Activated T-helper 9 cell treated with anti-CD3 and anti-CD28 coated beads, Interleukin-2, amount 50 U/mL, for 16 hours (primary cell): ENCODE measurements at places on chromosomes 11 and 22.
A peak's percentile ranks its signal among the peaks of the same experiment; 100 is the strongest.

- no peak for DNase-seq
Measured at GRCh38 chr11:43467958-43468357, 109.2 kb downstream of the TTC17 start.

DNA sequence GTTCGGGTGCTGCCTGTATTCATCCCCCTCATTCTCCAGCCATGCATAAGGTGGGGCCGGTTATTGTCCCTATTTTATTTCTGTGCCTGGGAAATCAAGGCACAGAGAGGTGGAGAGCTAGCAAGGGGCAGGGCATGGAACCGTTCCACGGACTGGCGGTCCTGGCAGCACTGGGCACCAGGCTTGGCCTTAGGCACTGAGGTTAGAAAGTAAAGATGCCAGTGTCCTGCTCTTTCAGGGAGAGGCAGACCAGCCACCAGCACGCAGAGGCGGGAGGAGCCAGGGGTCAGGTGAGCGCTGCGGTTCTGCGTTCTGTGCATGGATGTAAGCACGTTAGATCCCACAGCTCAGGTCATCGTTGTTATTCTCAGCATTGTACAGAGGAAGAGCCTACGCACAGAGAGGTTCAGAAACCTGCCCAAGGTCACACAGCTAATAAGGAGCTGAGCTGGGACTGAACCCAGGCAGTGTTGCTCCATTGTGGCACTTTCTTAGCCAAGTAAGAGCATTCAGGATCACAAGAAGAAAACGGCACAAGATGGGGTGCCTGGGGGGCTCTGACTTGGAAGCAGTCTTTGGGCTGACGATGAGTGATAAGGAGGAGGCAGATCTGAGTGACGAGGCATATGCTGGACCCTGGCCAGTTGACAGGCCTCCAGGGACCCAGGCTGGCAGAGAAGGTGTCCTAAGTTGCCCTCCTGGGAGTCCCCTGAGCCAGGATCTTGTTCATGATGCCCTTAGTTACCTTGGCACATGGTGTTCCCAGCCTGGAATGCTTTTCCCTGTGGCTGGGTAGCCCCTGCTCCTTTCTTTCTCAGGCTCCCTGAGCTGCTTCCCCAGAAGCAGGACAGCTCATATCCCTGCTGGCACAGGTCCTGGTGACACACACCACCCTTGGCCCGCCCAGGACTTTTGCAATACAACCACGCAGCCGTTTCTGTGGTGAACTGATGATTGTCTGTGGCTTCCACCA is 41.1 kb downstream of the OSBPL5 start:
- DNase-seq: no peak

DNA sequence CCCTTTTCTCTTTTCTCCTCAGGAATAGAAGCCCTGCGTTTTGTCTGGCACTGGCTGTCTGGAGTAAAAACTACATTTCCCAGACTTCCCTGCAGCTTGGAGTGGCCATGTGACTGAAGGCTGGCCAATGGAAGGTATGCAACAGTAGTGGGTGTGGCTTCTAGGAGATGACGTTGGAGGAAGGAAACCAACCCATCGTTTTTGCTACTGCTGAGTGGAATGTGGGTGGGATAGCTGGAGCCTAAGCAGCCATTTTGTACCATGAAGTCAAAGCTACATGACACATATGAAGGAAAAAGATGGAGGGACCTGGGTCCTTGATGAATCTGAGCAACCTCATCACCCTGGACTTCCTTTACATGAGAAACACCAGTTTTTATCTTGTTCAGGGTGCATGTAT is 19.6 kb downstream of the FGF3 start:
- DNase-seq: no peak

DNA sequence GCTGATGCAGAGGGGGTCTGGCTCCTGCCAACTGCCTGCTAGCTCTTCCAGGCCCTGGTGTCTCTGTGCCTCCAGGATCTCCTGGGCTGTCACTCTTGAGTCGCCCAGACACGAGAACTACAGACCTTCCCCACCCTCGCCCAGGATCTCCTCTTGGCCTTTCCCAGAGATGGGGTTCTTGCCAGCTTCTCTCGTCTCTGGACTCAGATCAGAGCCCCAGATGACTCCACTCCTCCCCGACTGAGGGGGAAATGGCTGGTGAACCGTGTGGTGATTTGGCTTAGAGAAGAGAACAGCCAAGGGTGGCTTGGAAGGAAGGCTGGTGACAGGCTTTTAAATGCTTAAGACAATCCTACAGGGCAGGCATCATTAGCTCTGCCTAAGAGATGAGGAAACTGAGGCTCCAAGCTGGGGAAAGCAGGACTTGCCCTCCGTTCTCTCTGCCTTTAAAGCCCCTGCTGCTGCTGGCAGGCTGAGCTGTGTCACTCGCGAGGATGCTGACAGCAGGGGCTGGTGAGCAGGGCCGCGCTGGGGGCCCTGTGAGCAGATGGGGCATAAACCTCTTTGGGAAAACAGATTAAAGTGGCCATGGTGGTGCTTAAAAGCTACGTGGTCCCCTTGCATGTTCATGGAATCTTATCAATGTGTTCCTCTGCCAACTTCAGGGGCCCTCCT is 90.3 kb upstream of the THY1 start:
- no peak for DNase-seq

DNA sequence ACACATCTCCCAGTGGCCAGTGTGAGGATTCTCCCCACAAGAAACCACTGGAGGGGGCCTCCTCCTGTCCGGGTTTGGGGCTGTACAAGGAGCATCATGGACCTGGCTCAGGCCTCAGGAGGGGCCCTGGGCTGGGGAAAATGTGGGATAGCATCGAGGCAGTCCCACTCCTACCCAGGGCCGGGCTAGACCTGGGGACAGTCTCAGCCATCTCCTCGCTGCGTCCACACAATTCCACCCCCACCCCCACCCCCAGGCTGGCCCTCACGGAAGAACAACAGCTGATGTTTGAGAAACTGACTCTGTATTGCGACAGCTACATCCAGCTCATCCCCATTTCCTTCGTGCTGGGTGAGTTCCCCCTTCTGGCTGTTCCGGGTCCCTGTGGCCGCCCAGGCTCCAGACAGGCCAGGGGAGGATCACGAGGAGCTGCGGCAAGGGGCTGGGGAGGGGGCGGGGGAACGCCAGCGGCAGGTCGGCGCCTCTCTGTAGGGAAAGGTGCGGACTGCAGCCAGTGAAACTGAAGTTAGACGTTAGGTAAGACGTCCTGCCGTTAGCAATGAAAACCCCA is 4.8 kb downstream of the BEST1 start:
- DNase-seq: no peak

DNA sequence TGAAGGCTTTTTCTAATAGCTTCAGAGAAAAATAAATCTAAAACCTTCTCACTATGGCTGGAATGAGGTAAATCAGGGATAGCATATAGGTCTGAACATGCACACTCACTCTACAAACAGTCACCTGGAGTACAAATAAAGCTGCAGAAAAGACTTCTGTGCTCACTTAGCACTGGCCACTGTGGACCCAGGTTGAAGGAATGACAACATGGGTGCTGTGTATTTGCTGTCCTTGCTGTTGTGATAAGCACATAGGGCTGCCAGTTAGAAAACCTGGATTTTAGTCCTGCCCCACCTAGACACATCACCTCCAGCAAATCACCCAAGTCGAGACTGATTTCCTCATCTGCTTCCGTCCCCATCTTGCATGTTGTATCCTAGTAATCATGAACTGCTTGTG is 51.2 kb downstream of the FZD4 start:
- no peak for DNase-seq

DNA sequence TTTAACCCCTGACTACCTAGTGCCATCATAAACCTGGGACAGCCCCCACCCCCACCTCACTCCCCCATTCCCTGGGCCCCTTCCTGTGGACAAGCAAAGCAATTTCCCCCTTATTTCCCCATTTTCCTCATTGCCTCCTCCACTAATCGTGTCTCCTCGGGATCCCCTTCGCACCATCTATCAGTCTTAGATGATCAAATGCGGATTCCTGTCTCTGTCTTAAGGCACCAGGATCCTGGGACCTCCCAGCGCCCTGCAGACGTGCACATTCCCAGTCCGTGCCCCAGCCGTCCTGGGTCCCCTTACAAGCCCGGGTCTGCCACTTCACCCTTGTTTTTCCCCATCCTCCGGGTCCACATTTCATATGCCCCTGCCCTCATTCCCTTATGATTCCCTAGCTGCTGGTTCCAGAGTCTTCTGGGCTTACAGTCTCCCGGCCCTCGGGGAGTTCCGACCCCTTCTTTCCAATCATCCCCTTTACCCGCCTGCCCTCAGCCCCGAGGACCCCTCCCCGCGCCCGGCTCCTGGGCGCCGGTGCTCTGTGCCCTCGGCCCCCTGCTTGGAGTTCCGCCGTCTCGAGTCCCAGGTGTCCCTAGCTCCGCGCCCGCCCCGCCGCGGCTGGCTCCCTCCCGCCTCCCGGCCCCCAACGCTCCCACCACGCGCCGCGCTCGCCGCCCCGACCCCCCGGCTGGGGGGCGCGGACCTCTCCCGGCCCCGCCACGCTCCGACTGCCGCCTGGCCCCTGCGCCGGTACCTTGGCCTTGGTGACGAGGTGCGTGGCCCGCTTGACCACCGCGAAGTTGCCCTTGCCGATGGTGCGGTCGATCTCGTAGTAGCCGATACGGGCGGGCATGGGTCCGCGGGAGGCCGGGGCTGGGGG is 599 bp downstream of the SIK3 start:
- DNase-seq: peak; percentile 30

- DNase-seq: no peak
Measured at GRCh38 chr11:111736621-111737443, 29.4 kb downstream of the PPP2R1B start.

DNA sequence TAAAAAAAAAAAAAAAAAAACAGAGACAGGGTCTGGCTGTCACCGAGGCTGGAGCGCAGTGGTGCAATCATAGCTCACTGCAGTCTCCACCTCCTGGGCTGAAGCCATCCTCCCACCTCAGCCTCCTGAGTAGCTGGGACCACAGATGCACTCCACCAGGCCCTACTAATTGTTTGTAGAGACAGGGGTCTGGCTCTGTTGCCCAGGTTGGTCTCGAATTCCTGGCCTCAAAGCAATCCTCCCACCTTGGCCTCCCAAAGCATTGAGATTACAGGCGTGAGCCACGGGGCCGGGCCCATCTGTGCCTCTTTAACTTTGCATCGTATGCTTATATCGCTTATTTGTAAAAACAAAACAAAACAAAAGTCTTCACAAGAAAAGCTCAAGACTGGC is 3.1 kb downstream of the CPT1A start:
- no peak for DNase-seq

- no peak for DNase-seq
Measured at GRCh38 chr22:38320605-38321402, 3.6 kb upstream of the CSNK1E start.

- DNase-seq: no peak
Measured at GRCh38 chr22:30357236-30357570, 396 bp downstream of the CCDC157 start.

DNA sequence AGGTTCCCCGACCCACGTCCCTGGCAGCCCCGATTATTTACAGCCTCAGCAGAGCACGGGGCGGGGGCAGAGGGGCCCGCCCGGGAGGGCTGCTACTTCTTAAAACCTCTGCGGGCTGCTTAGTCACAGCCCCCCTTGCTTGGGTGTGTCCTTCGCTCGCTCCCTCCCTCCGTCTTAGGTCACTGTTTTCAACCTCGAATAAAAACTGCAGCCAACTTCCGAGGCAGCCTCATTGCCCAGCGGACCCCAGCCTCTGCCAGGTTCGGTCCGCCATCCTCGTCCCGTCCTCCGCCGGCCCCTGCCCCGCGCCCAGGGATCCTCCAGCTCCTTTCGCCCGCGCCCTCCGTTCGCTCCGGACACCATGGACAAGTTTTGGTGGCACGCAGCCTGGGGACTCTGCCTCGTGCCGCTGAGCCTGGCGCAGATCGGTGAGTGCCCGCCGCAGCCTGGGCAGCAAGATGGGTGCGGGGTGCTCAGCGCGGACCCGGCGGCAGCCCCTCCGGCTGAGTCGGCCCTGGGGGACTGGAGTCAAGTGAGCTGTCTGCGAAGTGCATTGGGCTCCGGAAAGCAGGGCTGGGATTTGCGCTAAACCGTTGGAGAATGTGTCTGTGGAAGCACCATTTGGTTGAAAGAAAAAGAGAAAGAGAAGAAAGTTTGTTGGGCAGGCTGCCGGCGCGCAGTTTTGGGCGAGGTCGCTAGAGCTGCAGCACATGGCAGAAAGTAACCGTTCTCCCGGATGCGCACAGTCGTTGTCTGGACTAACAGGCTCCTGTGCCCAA is at the start of gene CD44:
TSS of gene CD44 (plus strand) at position 229 of the 779 bp plus-strand sequence. CDS start at position 362, 133 bp downstream.
- peak; percentile 75 for DNase-seq

GRCh38 chr11:33375236-33375635 is 118.1 kb downstream of the HIPK3 start:
- DNase-seq: no peak

- no peak for DNase-seq
Measured at GRCh38 chr11:70365544-70365927, 32.8 kb upstream of the CTTN start.

DNA sequence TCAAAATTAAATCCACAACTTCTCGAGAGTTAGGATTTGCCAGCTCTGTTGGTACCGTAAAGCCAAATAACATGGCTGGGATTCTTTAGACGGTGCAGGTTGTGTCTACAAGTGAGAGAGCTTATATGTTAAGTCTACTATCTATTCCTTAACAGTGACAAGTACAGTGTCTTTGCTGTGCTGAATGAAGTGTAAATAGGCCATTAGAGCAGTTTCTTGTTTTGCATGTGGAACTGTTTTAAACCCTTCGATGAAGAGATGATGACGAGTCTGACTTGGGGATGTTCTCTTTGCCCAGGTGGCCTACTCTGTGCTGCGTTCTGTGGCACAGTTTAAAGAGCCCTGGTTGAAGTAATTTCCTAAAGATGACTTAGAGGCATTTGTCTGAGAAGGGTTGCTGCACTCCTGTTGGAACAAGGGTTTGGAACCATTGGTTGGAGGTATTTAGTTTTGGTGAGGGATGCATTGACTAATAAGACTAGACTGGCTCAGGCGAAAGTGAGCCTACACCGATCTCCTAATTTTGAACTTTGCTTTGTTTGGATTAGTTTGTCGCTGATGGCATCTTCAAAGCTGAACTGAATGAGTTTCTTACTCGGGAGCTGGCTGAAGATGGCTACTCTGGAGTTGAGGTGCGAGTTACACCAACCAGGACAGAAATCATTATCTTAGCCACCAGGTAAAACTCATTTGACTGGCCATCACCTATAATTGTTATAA is 988 bp downstream of the RPS3 start:
- DNase-seq: no peak

GRCh38 chr11:11230802-11231562 is 122.1 kb downstream of the CSNK2A3 start:
- DNase-seq: no peak

DNA sequence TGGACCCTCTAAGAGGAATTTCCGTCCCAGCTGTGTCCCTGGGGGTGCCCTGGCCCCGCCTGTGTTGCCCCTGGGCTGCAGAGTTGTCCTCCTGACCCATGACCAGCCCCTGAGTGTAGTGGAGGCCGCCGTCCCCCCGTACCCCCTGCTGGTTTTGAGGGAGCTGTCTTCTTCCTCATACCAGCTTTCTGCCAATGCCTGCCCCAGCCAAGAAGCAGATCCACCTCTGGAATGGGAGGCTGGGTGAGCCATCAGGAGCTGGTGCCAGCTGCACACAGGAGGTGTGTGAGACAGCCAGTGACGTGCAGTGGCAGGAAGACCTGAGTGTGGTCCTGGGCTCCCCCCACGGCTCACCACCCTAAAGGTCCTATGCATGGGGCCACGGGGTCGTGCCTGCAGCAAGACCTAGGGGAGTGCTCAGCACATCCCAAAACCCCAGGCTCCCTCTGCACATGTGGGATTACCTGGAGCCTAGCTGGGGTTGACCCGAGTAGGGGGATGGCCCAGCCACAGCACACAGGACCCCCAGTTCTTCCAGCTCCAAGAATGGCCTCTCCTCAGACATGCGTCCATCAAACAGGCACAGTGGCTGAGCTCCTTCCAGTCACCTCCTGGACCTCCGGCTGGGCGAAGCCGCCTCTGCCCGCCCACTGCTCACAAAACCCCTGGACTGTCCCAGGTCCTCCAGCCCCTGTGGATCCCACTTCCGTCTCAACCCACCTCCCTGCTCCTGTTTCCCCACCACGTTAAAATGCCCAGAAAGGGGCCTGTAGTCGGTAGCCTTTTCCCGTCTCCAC is 647.6 kb downstream of the BRD1 start:
- DNase-seq: no peak
